Activated CD8-positive, alpha-beta memory T cell treated with anti-CD3 and anti-CD28 coated beads for 4 hours (primary cell): ENCODE measurements at places on chromosomes 4 and X.

DNA sequence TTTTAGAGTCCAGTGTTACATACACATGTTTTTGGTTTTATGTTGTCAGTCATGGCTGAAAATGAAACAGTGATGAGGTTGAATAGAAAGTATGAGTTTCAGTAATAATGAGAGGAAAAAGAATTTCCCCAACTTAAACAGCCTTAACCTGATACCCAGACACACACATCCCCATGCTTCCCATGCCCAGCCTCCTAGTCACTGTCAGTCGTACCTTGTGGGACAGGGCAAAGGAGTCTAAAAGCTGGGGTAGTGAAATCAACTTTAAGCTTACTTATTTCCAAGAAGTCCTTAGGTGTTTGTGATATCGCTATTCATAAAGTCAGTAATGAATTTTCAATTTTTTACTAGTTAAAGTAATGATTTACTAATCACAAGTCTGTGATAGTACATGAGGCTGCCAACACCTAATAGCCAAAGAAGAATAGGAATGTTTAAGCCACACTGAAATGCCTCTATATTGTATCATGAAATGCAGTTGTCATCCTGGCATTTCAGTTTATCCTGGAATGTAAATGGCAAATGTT, 24.3 kb upstream of the GPR34 start:
- DNase-seq = no peak

DNA sequence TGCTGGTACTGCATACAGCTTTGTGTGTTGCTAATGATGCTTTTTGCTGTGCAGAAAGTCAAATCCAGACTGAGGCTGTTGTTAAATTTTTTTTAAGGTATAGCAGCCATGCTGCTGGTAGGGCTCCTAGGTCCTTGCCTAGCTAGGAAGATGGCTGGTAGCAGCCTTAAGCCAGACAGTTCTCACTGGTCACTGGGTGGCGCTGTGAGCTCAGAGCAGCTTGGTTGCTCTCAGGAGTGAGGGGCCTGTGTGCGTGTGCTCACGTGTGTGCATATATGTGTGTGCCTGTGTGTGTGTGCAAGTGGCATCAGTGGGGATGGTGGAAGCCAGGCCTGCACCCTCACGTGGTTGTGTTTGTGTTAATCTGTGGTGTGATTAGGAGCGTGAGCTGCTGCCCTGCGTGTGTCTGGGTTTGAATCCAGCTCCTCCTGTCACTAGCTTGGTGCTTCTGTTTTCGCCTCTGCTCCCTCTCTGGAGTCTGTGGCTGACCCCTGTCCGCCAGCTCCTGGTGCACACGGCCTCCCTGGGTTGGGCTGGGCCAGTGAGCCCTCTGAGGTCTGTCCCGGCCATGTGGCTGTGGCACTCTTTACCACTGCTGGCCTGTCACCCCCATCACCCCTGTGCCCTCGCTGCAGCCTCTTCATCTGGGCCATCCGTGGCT, 46.1 kb downstream of the SORCS2 start:
- no peak for DNase-seq

GRCh38 chr4:185520119-185520518, 15.2 kb downstream of the PDLIM3 start:
- DNase-seq = no peak

GRCh38 chr4:61201961-61202637, 2.0 kb downstream of the ADGRL3 start:
- DNase-seq = no peak

DNA sequence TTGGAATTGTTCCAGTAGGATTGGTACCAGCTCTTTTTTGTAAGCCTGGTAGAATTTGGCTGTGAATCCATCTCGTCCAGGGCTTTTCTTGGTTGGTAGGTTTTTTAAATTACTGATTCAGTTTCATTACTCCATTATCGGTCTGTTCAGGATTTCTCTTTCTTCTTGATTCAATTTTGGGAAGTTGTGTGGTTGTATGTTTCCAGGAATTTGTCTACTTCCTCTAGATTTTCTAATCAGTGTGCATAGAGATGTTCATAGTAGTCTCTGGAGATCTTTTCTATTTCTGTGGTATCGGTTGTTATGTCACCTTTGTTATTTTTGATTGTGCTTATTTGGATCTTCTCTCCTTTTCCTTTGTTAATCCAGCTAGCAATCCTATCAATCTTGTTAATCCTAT, 248.7 kb downstream of the ARHGAP10 start:
- no peak for DNase-seq

GRCh38 chr4:184384810-184385557, 89.4 kb downstream of the IRF2 start:
- no peak for DNase-seq

DNA sequence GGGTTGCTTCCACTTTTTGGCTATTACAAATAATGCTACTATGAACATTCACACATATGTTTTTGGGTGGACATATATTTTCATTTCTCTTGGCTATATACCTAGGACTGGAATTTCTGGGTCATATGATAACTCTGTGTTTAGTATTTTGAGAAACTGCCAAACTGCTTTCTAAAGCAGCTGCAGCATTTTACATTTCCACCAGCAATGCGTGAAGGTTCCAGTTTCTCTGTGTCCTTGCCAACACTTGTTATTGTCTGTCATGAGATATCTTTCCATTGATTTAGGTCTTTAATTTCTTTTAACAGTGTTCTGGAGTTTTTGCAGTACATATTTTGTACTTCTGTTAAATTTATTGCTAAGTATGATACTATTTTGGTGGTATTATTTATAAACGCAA, 48.3 kb downstream of the CLCN5 start:
- DNase-seq = no peak

DNA sequence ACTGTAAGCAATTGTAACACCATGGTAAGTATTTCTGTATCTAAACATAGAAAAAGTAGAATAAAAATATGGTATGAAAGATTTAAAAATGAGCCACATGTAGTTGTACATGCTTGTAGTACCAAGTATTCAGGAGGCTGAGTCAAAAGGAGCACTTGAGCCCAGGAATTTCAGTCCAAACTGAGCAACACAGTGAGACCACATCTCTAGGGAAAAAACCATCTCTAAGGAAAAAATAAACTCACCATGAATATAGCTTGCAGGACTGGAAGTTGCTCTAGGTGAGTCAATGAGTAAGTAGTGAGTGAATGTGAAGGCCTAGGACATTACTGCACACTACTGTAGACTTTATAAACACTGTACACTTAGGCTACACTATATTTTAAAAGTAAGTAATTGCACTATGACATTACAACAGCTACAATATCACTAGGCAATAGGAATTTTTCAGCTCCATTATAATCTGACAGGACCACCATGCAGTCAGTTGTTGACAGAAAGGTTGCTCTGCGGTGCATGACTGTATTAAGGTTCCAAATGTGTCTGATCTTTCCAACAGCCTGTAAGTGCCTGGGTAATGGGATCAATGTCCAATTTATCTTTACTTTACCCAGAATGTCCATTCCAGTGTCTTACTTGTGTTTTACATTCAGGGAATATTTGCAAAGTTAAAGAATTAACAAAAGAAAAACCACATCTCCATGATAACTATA, 28.9 kb upstream of the LRBA start:
- DNase-seq = no peak

GRCh38 chr4:73600954-73601353, 19.3 kb downstream of the RASSF6 start:
- DNase-seq = no peak

DNA sequence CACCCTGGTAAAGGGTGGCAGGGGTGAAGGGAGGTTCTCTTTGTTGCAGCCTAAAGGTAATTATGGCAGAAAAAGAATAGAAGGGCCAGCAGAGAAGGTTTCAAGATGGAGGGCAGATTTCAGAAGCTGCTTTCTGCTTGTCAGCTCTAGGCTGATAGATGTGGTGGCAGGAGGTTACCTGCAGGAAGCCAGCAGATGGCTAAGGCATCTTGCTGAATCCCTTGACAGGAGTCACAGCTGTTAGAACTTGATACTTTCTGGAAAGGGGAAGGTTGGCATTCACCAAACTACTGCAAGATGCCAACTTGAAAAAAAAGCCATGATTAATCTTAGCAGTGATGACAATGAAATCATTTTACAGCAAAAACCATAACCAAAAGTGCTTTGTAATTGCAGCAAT, 69.5 kb upstream of the CBLL2 start:
- DNase-seq = no peak

DNA sequence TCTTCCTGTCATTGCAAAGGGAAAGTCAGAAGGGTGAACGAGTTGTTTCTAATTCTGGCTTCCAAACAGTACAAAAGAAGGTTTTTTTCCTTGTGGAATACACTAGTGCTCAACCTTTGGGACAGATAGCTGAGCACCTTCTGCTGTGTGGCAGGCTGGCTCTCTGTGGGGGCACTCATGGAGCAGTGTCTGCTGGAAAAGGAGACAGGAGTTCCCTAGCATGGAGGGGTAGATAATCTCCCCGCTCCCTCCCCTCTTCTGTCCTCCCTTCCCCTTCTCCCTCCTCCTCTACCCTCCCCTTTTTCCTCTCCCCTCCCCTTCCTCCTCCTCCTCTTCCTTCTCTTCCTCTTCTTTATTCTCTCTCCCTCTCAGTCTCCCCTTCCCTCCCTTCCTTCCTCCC, 62.4 kb upstream of the MTM1 start:
- no peak for DNase-seq
